Activated gamma-delta T cell treated with Interleukin-2 at 50 U/mL for 16 hours (primary cell): ENCODE measurements at places on chromosomes 5 and 9.

DNA sequence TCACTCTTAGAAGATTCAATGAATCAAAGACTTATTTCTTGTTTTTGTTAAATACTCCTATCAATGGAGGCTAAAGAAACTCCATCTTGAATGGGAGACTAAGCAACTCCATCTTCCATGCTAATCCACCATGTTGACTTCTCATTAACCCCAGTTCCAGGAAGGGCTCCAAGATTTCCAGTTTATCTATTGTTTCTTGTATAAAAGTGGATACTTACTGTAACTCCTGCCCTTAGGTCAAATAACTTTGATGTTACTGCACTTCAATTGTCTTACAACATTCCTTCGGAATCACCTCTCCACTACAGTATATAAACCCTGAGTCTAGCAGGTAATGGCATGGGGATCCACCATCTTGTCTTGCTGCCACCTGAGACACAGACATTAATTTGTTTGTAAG is 63.0 kb downstream of the PUM3 start:
- no peak for DNase-seq

DNA sequence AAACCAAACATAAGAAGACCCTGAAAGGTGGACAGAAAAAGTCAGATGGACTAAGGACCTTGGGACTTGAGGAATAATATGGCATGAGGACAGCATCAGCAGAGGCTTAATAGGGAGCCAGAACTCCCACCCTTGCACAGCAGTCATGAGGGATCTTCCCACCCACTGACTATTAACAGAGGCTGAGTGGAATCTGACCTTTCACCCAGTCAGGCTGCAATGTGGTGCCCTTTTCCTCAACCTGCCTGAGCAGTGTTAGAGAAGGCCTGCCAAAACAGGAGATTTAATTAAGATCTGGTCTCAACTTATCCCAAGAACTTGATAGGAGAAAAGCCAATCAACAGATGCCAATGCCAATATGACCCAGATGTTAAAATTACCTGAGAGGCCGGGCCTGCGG is 481.9 kb downstream of the KDM4C start:
- DNase-seq: no peak

DNA sequence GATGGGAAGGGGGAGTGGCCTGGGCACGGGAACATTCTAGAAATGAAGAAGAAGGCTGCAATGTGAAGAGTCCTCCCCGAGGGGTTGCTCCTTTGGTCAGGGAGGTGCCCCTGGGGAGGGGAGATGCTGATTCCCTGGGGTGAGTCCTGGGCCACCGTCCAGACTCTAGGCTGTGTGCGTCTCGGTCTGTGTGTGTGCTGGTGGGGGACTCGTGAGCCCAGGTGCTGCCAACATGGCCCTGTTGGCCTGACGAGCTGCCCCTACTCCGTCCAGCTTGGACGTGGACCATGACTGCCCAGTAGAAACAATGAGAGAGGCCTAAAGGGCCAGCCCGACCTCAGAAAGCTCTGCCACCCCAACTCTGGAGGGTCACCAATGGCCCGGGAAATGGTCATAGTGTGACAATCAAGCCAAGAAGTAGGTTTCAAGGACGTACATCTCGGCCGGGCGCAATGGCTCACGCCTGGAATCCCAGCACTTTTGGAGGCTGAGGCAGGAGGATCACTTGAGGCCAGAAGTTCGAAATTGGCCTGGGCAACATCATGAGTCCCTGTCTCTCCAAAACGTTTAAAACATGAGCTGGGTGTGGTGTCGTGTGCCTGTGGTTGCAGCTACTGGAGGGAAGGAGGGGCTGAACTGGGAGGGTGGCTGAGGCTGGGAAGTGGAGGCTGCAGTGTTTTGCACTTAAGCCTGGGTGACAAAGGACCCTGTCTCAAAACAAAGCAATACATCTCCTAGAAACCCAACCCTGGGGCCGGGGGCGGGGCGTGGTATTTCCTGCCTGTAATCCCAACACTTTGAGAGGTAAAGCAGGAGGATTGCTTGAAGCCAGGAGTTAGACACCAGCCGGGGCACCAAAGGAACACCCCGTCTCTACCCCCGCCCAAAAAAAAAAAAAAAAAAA is 17.0 kb downstream of the LHX3 start:
- DNase-seq: no peak

- no peak for DNase-seq
Observed at GRCh38 chr5:148961261-148962199, 101.3 kb downstream of the SH3TC2 start.

GRCh38 chr5:78129597-78129996 is 164.9 kb downstream of the AP3B1 start:
- no peak for DNase-seq

DNA sequence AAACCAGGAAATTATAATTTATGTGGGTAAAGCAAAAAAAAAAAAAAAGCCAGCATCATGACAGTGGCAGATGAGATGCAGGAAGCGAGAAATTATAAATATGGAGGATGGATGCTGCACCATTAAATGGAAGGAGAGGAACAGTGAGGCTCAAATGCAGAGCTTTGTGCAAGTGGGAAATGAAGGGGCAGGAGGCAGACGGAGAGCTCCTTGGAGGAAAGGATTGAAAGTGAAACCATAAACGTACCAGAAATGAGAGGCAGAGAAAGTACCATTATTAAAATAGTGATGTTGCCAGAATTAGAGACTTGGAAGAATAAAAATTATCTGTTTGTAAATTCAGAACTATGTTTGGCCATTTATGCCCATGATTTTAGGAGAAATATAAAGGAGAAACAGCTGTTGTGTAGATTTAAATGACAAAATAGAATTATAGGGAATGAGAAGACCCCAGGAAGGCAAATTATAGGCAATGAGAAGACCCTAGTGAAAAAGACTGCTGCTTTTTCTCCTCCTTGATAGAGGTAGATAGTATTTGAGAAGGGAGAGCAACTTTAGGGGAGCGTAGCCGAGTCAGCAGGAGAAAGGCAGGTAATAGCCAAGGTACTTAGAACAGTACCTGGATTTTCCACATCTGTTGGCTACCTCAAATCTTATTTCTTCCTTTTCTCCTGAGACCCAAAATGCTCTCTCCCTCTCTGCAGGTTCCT is 341.0 kb upstream of the CD180 start:
- no peak for DNase-seq

GRCh38 chr9:113143432-113144227 is 7.2 kb upstream of the SLC31A2 start:
- no peak for DNase-seq

DNA sequence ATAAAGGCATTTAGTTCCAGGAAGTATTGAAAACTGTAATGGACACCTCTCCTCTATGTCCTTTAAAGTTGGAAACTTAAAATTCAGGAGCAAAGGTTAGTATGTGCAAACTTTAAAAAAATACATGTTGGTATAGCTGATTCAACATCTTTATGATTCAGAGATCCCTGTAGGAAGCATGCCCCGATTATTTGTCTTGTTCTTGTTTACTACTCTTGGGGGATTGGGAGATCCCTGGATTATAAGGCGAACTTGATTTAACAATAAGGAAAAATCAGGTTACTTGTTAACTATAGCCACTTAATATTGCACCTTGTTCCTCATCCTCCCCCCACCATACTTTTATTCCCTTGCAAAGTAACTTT is 1.7 kb downstream of the F2RL1 start:
- no peak for DNase-seq

- DNase-seq: no peak
Observed at GRCh38 chr9:94010980-94011533, 55.9 kb upstream of the BARX1 start.

GRCh38 chr5:90142541-90142940 is 267.0 kb downstream of the CETN3 start:
- no peak for DNase-seq

DNA sequence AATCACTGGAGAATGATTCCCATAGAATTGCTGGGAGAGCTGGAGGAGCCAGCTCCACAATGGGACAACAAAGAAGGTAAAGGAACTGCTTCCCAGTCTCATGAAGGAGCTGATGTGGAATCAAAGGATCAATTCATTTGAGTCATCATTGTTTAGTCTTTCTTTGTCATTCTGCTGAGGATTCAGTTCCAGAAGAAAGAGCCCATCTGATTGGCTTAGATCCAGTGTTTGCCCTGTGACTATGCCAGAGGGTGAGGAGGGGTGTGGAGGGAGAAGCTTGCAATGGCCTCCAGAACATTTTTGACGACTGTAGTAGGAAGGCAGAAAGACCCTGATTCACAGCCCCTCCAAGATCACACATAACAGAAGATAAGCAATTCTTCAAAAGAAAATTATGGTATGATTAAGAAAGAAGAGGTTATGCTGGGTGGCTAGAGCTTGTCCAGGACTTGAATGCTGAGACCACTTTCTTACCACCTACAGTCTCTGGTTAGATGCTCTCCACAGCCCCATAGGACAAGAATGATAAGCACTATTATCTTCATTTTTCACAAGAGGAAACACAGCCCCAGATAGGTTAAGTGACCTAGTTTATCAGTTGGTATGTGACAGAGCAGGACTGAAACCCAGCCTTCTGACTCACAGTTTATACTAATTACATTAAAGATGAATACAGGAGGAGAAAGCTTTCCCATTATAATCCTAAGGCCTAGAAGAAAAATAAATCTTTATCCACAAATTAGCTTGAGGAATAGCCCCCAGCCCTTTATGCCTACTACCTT is 363.1 kb downstream of the PRELID2 start:
- no peak for DNase-seq

DNA sequence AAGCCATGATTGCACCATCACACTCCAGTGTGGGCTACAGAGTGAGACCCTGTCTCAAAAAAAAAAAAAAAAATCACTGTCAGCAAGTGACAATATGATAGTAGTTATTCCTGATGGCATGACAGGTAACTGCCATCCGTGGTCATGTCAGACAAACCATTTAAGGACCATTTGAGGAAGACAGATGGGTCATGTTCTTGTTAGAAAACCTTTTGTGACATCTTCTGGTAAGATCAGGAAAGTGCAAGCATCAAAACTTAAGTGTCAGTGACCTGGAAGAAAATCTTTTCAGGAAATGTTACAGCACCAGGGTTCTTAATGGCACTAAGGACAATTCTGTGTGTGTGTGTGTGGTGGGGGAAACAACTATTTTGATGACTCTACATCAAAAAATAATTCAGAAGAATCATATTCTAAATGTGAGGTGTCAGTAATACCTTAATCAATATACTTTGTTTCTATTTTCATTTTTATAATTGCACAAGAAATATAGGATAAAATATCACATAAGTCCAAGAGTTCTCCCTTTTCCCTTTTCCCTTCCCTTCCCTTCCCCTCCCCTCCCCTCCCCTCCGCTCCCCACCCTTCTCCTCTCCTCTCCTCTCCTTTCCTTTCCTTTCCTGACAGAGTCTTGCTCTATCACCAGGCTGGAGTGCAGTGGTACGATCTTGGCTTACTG is 17.8 kb downstream of the SLC38A9 start:
- no peak for DNase-seq

DNA sequence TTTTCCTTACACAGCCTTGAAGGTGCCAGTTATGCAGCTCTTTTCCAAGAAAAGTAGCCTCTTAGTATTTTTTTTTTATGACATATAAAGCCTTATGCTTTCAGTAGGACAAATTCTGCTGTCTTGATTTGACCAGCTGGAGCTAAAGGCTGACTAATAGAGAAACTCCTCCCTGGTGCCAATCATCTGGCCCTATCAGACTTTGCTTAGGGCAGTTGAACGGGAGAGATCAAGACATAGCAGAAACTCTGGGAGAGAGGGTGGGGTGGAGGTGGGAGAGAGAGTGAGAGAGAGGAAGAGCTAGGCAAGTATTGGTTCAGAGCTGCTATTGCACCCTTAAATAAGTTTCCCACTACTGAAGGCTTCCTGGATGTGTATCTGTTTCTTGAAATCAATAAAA is 100.2 kb downstream of the SEC61B start:
- DNase-seq: no peak

DNA sequence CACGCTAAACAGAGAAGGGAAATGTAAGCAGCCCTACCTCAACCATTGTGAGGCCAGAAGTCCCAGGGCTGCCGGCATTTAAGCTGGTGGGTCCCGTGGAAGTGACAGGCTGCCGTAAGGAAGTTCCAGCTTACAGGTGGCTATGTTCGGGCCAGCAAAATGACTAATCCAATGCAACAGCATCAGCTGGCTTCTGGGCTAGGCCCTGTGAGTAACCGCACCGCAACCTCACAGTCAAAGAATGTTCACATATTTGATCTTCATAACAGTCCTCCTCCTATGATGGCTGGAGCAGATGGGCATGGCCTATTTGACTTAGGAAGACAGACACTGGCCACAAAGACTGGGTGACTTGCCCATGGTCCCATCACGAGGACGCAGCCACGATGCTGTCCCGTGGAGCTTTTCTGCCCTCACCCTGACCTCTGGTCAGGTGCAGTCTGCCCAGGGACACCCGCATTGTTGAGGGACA is 88.2 kb downstream of the LIFR start:
- no peak for DNase-seq

DNA sequence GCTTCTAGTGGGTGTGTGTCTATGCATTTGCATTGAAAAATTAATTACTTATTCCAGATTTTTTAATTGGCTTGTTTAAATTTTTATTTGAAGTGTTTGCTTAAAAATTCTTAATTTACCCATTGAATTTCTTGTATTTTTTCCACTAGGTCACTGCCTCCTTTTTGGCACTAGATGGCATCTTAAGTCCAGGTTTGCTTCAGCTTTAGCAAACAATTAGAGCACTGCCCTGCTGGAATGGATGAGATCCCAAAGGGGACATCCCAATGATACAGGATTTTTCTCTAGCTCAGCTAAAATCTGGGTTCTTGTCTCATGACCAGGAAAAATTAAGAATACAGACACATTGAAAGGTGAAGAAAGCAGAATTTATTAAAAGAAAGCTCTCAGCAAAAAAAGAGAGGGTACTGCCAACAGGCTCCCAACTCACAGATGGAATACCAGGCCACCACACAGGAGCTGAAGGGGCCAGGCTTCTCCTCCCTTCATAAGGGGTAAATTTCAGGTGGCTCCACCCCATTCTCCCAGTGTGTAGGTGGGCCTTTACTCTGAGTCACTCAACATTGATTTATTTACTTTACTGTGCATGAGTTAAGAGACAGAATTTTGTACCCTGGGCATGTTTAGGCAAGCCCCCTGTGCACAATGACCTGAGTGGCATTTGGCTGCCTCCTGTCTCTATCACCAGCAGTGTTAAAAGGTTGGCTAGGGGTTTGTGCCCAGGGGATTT is 532.4 kb downstream of the ANXA1 start:
- DNase-seq: no peak

DNA sequence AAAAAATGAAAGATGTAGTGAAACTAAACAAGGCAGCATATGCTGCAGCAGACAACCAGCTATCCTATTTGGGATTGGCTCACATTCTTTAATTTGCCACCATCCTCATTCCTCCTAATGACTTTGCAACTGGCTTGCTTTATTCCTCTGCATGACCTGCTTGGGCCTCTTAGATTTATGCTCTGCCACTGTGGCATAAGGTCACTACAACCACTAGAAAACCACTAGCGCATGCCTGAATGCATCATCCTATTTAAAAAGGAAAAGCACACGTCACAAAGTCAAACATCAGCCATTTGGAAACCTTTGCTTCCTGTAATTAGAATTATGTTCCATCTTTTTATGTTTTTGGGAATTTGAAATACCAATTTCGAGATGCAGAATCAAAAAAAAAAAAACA is 40.8 kb upstream of the CCDC152 start:
- DNase-seq: no peak

DNA sequence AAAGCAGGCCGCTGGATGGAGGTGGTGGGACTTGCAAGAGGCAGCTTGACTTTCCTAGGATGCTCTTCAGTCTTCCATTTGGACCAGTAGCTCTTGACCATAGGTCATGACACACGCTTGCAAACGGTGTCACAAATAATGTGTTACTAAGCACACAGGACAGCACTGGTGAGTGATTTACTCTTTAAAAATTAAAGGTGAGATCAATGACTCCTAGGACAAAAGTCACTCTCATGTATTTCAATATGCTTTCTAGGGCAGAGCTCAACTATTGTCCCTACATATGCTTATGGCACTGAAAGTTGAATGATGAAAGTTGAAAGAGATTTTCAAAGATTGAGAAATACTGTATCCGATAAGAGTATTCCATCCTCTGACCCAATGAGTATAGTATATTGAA is 496.7 kb downstream of the EBF1 start:
- no peak for DNase-seq
